Retinal pigment epithelial cell (primary cell): ENCODE measurements at places on chromosomes 5 and 9.

GRCh38 chr9:108389056-108389455 is 466.7 kb downstream of the ACTL7B start:
- DNase-seq, result no peak

DNA sequence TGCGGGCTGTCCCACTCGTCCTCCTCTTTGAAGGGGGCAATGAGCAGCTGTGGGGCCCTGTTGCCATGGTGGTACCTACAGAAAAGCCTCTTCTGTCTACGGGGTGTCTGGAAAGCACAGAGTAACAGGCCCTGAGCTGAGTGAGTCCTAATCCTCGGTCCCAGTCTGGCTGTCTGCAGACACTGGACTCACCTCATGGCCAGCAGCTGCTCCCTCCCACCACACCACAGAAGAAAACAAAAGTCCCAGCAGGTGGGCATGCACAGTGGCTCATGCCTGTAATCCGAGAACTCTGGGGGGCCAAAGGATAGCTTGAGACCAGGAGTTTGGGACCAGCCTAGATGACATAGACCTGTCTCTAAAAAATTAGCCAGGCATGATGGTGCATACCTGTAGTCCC is 19.9 kb downstream of the P4HA2 start:
- no peak for DNase-seq

DNA sequence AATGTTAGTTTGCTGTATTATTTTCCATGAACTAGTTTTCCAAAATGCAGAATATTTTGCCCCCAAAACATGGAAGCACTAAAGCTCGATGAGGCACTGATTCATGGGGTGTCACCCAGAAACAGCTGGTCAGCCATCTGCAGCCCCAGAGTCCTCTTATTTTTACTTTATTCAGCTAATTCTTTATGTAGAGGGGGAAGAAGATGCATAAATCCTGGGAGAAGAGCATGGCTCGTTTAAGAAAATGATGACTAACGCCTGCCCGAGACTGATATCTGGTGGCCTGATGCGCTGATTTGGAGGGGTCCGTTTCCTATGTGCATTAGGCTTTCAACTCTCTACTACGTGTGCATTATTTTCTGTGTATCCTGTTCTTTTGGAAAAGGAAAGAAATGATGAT is 390.3 kb upstream of the MEF2C start:
- DNase-seq, result no peak

GRCh38 chr5:114324282-114324681 is 37.6 kb upstream of the KCNN2 start:
- DNase-seq, result no peak

GRCh38 chr5:67817652-67818051 is 397.9 kb upstream of the PIK3R1 start:
- DNase-seq, result no peak

- no peak for DNase-seq
These were observed 350.8 kb downstream of the NFIB start for GRCh38 chr9:13963005-13963653.

DNA sequence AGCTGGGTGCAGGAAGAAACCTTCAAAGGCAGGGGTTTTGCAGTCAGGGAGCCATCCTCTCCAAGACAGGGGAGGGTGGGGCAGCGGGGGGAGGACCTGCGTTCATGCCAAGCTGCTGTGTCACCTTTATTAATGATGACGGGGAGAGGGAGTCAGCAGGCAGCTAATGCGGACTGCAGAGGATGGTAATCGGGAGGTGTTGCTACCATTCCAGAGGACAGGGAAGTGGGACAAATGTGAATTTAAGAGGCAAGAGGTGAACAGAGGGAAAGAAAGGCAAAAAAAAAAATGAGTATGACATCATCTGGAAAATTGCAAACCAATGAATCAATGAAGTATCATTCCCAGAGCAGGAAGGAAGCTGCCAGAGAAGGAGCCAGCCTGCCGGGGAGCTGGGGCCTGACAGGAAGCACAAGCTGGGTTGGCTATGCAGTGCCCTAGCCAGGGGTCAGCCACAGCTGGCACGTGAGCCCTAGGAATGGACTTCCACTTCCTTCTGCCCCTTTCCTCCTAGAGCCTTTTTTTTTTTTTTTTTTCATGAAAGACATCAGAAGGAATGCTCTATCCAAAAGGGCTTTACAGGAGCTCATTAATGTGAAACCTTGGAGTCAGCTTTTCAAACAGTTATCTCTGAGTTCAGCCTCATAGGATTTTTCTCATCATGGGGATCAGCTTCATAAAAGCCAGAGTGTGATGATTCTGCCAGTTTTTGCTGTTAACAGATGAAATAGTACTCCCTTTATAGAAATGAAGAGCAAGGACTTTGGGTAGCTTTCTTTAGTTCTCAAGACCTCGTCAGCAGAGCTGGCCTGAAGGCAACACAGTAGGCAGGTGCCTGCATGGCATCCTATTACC is 9.2 kb downstream of the INSYN2B start:
- peak; percentile 57 for DNase-seq

DNA sequence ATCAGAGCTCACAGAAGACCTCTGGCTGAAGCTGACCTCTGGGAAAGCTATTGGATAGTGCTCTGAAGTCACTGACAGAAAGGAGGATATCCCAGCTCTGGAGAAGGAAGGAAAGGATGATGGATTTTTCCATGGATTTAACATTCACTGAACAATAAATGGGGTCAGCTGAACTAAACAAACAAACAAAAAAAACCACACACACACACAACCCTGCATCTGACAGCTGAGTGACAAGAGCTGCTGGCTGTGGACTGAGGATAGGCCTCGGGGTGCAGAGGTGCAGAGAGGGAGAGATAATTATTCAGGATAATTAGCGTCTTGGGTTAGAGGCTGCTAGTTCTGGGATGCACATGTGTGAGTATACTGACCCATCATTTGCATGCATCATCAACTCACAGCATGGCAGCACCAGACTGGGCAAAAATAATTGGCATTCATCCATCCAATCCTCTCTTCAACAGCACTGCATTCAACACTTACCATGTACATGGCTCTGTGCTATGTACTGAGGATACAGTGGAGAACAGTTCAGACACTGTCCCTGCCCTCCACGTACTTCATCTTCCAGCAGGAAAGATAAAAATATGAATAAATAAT is 131.4 kb upstream of the TRIM32 start:
- no peak for DNase-seq

- peak; percentile 31 for DNase-seq
These were observed 500.0 kb upstream of the C9orf72 start for GRCh38 chr9:28073270-28073669.

- no peak for DNase-seq
These were observed 4.7 kb downstream of the ZFAND5 start for GRCh38 chr9:72360324-72360723.

GRCh38 chr9:93299418-93300174 is 115.7 kb downstream of the WNK2 start:
- DNase-seq, result no peak

DNA sequence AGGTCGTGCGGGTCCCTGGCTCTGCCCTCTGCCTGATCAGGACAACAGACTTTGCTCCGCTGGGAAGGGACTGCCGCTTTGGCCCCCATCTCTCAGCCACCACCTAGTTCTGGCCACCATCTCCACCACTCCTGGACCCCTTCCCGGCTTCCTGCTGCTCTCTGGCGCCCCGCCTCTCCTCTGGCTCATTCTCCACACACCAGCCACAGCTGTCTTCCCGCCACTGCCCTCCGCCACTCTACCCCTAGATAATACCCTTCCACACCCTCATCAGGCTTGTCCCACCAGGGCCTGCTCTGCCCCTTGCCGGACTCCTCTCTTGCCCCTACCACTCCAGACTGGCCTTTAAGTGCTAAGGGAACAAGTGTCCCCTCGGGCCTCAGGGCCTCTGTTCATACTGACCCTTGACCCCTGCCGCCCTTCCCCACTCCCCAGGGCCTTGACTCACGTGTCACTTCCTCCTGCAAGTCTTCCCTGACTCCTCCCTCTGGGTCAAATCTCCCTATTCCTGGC is 3.0 kb upstream of the CDX1 start:
- DNase-seq, result no peak

GRCh38 chr5:32935283-32935682 is 224.2 kb downstream of the NPR3 start:
- DNase-seq, result no peak

GRCh38 chr5:66009277-66009676 is 82.9 kb downstream of the ERBIN start:
- DNase-seq, result no peak
